HCT116 (cell line): ENCODE measurements at places on chromosomes 1 and 21. TPM values are rescaled to one million over a fixed set of nuclear protein-coding genes. Genes with fewer than 3 reads are reported as not detected.

The OR2T8 gene
- total RNA-seq: not detected

The EXO5 gene
- 0.57 TPM for total RNA-seq

DNA sequence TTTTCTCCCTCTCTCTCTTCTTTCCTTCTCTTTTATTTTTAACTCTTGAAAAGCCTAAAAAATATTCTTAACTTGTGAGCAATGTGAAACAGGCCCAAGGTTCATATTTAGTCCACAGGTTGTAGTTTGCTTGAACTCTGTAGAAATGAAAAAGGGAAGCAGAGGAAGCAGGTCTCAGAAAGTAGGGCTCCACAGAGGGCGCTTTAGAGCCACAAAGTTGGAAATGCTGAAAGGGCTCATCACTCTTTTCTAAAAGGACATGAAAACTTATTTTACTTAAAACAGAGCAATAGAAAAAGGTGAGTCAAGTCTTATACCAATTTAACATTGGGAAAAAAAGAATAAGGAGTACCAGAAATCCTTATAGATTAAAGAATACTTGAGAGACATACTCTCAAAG, 247.0 kb downstream of the USP25 start:
- no peaks in the 10 kb centered on the region for H3K36me3 ChIP-seq
- no peak for DNase-seq
- H3K4me1 ChIP-seq: no peaks in the 10 kb centered on the region
- H3K4me3 ChIP-seq: no peak overlapping the region
- no peaks in the 10 kb centered on the region for H3K27me3 ChIP-seq

DNA sequence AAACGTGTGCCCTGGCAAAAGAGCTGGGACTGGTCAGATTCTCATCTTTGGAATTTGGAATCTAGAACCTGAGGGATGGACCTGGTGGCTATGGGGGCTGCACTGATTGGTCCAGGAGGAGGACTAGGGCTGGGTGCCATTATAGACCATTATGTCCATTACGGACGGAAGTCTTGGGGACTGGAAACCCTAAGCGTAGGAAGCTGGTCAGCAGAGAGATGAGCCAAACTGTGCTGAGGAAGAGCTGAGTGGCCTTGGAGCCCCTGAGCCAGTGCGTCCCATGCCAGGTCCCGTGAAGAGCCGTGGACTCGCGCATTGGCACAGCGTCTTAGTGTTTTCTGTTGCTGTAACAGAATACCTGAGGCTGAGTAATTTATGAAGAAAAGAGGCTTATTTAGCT, 10.0 kb downstream of the MRAP start:
- H3K36me3 ChIP-seq: peaks cover 24% of the 10 kb centered on the region; the same call in 1 of the 2 replicates
- no peak for DNase-seq
- H3K4me3 ChIP-seq: no peak overlapping the region
- no peak overlapping the region for H3K27ac ChIP-seq
- no peaks in the 10 kb centered on the region for H3K4me1 ChIP-seq

DNA sequence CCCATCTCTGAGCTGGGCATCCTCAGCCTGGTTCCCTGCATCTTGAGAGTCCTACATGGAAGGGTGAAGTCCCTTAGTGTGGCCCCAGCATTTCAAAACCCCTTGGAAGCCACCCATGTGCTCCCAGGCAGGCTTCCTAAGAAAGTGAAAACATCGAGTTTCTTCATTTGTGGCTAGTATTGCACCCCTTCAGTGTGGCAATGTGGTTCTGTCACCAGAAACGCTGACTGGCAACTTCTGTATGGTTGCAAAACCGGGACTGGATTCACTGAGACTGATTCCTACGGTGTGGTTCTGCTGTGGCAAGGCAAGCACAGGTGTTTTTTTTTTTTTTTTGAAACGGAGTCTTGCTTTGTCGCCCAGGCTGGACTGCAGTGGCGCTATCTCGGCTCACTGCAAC, 9.0 kb upstream of the IFNGR2 start:
- no peaks in the 10 kb centered on the region for H3K36me3 ChIP-seq
- no peak overlapping the region for H3K27ac ChIP-seq
- DNase-seq: no peak
- H3K27me3 ChIP-seq: no peaks in the 10 kb centered on the region
- H3K4me3 ChIP-seq: no peak overlapping the region

- H3K27me3 ChIP-seq: no peaks in the 10 kb centered on the region
- H3K4me1 ChIP-seq: no peaks in the 10 kb centered on the region
- no peak for DNase-seq
- H3K27ac ChIP-seq: no peak overlapping the region
- no peak overlapping the region for H3K4me3 ChIP-seq
Observed at GRCh38 chr1:39615086-39615673, 24.3 kb downstream of the HEYL start.

DNA sequence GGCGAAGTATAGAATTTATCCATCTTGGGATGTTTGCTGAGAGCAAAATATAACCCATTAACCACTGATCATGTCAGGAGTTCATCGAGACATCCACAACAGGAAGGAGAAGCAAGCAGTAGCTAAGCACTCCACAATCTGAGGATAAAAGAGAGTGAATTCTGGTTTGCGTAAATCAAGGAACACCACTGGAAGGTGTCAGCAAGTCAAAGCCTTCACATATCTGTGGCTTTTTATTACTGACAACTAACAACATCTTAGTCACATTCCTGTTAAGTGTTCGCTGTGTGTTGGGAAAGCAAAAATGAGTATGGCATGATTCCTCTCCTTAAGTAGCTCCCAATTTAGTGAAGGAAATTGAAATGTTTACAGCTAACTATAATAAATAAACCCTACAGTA, 44.5 kb upstream of the DARS2 start:
- no peaks in the 10 kb centered on the region for H3K36me3 ChIP-seq
- no peak for DNase-seq
- H3K4me3 ChIP-seq: no peak overlapping the region
- no peak overlapping the region for H3K27ac ChIP-seq
- H3K27me3 ChIP-seq: no peaks in the 10 kb centered on the region

DNA sequence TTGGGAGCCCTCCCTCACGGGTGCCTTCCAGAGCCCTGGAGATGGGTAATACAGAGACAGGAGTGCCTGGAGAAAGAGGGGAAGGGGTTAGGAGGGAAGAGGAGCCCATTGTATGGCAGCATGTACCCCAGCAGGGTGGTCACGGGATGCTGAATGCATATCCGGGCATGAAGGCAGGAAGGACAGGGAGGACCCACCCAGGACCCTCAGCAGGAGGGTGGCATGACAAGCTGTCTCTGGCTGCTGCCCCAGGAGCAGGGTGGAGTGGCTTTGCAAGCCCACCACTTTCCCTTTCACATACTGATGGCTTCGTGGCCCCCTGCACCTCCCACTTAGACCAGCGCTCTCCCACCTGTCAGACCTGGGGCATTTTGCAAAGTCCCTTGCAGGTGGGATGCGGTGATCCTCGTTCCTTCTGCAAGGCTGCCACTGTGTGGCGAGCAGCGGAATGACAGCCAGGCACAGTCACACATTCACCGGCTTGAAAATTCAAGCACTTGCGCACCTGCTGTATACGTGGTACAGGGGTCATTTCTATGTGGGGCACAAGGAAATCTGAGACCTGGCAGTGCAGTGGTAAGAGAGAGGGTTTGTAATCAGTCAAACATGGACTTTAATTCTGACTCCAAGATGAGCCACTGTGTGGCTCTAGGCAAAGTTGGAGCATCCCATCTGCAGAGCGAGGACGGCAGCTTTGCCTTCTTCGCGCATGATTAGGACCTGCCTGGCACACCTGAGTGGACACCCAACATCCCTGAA, 53.2 kb upstream of the TMEM51 start:
- no peak overlapping the region for H3K4me3 ChIP-seq
- no peaks in the 10 kb centered on the region for H3K4me1 ChIP-seq
- no peaks in the 10 kb centered on the region for H3K36me3 ChIP-seq
- H3K27ac ChIP-seq: no peak overlapping the region

DNA sequence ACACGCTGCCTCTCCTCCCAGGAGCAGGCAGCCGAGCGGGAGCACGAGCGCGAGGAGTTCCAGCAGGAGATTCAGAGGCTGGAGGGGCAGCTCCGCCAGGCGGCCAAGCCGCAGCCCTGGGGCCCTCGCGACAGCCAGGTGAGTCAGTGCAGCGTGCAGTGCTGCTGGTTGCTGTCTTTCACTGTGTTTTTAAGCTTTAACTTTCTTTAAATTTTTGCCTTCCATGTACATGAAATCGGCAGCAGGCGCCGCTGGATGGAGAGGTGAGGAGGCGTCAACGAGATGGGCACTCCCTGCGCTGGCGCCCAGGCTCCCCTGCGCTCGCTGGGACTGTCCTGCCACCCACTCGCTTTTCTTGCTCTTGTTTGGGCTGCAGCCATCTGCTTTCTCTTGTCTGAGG, 60.7 kb upstream of the DIP2A start:
- no peak overlapping the region for H3K4me3 ChIP-seq
- H3K27ac ChIP-seq: no peak overlapping the region
- no peaks in the 10 kb centered on the region for H3K27me3 ChIP-seq

DNA sequence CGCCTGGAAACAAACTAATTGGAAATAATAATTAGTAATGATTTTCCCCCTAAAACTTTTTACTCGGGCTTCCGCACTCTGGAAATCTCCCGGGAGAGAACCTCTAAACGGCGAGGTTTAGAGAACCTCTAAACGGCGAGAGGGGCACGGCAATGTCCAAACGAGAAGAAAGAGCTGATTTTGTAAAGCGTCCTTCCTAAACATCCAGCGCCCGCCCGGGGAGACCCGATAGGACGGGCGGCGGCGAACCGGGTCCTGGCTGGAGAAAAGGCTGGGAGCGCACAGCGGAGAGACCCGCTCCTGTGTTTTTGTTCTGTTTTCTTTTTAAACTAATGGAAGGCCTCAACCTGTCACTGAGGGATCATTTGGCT, 1.6 kb downstream of the PAX7 start:
- no peak for DNase-seq
- peaks cover 27% of the 10 kb centered on the region for H3K27me3 ChIP-seq
- no peak overlapping the region for H3K27ac ChIP-seq

GRCh38 chr1:90220941-90221693, 226.2 kb downstream of the ZNF326 start:
- H3K36me3 ChIP-seq: no peaks in the 10 kb centered on the region
- DNase-seq: no peak
- no peaks in the 10 kb centered on the region for H3K4me1 ChIP-seq

- no peak for DNase-seq
- H3K27ac ChIP-seq: no peak overlapping the region
- H3K4me1 ChIP-seq: peaks cover 12% of the 10 kb centered on the region
- no peak overlapping the region for H3K4me3 ChIP-seq
- no peaks in the 10 kb centered on the region for H3K27me3 ChIP-seq
- no peaks in the 10 kb centered on the region for H3K36me3 ChIP-seq
Observed at GRCh38 chr21:38929142-38929541, 123.4 kb downstream of the ETS2 start.

GRCh38 chr1:2407166-2407990, 5.0 kb downstream of the PEX10 start:
- no peaks in the 10 kb centered on the region for H3K27me3 ChIP-seq
- no peak overlapping the region for H3K4me3 ChIP-seq
- H3K36me3 ChIP-seq: peaks cover 13% of the 10 kb centered on the region
- no peak for DNase-seq

- H3K27me3 ChIP-seq: no peaks in the 10 kb centered on the region
- H3K36me3 ChIP-seq: no peaks in the 10 kb centered on the region
- no peak for DNase-seq
- H3K4me3 ChIP-seq: no peak overlapping the region
- H3K4me1 ChIP-seq: no peaks in the 10 kb centered on the region
Observed at GRCh38 chr1:60989749-60990713, 92.3 kb upstream of the NFIA start.

DNA sequence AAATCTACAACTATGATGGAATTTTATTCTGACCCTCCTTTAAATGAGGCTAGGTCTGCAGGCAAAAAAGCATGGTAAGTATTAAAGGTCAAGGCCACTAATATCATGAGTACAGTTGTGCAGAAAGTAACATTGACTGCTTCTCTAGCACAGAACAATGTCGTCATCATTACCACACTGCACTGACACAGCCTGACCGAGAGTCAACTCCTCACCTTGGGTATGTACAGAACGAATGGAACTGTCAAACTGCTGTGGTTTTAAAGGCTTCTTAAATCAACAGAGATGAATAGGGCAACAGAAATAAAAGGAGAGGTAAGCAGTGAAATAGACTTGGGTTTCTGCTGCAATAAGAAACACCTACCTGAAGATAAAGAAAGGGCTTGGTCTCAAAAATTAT, 88.8 kb downstream of the TBX15 start:
- H3K36me3 ChIP-seq: no peaks in the 10 kb centered on the region
- no peak overlapping the region for H3K27ac ChIP-seq
- no peak overlapping the region for H3K4me3 ChIP-seq
- H3K4me1 ChIP-seq: no peaks in the 10 kb centered on the region

DNA sequence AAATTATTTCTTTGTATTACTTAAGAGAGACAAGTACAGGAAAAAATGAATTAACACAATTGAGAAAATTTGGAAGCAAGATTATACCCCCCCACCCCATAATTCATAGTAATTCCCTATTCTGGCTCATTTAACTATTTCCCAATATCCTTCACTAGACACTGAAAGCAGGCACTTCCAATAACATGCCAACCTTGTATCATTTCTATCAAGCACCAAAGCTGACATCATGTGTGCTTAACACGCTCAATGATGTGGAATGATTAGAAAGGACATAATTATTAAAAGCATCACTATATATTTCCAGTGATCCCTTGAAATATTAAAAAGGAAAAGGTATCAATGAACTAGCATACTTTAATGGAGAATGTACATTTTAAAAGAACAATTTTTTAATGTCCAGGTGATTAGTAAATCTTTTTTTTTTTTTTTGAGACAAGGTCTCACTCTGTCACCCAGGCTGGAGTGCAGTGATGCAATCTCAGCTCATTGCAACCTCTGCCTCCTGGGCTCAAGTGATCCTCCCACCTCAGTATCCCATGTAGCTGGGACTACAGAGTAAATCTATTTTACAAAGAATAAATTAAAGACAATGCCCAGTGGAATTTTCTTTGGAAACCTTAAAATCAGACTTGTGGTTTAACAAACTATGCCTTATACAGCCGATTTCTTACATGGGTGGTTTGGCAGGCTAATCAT, 443.9 kb downstream of the DSCAM start:
- no peak for DNase-seq
- no peak overlapping the region for H3K27ac ChIP-seq
- H3K36me3 ChIP-seq: no peaks in the 10 kb centered on the region

- no peaks in the 10 kb centered on the region; the same call in 1 of the 2 replicates for H3K27me3 ChIP-seq
- no peak for DNase-seq
- H3K4me1 ChIP-seq: no peaks in the 10 kb centered on the region
- H3K4me3 ChIP-seq: no peak overlapping the region
- no peak overlapping the region for H3K27ac ChIP-seq
Observed at GRCh38 chr1:234851450-234852438, 241.8 kb upstream of the IRF2BP2 start.
